ENCODE measurements at places on chromosomes 6 and 20.

DNA sequence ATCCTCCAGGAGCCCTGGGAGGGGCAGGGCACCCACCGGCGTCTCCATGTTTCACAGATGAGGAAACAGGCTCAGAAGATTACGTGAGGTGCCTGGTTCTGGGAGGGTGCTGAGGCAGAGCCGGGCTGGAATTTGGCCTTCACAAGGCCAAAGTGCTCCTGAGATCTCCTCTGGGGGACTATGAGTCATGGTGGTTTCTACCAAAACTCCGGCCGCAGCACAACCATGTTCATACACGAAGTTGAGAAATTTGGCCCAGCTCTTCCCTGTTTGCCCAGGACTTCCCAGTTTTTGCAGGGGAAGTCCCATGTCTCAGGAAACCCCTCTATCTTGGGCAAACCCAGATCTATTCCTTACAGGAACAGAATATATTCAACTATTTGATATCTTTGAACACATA, 172.9 kb upstream of the CDYL start:
- DNase-seq = peak; percentile 5

DNA sequence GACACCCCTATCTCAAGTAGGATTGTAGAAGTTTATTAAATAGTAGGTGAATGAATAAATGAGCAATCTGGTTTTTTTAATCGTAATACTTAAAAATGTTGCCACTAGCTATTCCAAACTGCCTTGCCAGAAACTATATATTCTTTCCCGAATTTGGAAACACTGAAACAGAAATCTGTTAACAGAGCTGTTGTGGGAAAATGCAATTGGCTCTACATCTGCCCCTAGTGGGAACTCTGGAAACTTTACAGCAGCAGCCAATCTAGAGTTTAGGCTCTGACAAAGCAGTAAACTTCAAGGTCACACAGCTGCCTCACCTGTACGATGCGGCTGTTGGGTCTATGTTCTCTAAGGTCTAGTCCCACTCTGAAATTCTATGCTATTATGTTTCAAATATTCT, 41.7 kb downstream of the SYNE1 start:
- DNase-seq = no peak

GRCh38 chr6:45006893-45007292, 321.2 kb upstream of the RUNX2 start:
- no peak for DNase-seq

GRCh38 chr6:167949121-167949684, 48.3 kb upstream of the KIF25 start:
- DNase-seq = no peak

- DNase-seq = no peak
Observed at GRCh38 chr6:170445971-170446370, 107.1 kb downstream of the PSMB1 start.

Measured in Calu3 (cell line).